ENCODE measurements at places on chromosomes 1 and 21. TPM values are rescaled to one million over a fixed set of nuclear protein-coding genes. Genes with fewer than 3 reads are reported as not detected.
A peak's percentile ranks its signal among the peaks of the same experiment; 100 is the strongest.

DNA sequence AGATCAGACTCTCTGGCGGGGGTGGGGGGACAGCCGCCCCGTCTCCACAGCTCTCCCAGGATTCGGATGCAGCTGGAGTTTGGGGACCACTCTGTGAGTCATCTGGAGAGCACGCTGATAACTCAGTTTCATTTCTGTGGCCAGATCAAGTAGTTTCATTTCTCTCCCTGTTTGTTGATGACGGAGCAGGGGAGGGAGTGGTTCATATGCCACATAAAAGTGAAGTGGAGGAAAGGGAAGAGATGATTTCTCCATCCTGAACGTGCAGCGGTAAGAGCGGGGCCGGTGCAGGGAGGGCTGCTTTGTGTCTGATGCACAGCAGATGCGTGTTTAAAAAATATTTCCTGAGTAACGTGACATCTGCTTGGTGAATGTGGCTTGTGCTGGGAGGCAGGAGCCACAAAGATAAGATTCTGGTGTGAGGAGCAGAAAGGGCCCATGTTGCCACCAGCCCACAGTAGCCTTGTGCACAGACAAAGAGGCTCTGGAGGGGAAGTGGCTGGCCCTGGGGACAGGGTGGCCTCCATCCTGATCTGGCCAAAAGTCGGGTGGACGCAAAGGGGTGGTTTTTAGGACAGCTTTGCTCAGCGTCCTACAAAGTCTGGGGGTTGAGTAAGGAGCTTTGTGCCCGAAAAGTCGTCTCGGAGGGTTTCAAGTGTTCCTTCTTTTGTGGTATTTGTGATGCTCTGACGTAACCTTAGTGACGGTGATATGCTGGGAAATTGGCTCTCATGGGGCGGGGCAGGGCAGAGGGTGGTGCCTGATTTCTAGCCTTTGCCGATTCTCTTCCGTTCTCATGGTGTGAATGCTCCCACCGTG, at the start of gene MX2:
Gene MX2 (plus strand): TSS at position 242 of the 819 bp plus-strand sequence. CDS start 14,880 bp downstream, outside the sequence.
- DNase-seq: peak; percentile 92

DNA sequence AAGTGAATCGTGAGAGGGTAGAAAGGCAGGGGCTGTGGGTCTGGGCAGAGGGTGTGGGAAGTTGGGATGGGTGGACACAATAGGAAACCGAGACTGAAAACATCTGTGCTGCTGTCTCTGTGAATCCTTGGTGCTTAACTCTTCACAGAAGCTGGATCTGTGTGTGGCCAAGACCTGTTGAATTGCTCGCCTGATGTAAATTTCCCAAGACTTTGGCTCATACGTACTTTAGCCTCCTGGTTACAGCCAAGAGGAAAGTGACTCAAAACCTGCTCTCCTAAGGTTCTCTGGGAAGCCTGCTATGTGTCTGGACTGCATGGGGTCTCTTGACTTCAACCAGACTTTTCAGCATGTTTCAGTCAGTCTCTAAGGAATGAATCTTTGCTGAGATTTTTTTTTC, 270.3 kb downstream of the RWDD3 start:
- DNase-seq: no peak

DNA sequence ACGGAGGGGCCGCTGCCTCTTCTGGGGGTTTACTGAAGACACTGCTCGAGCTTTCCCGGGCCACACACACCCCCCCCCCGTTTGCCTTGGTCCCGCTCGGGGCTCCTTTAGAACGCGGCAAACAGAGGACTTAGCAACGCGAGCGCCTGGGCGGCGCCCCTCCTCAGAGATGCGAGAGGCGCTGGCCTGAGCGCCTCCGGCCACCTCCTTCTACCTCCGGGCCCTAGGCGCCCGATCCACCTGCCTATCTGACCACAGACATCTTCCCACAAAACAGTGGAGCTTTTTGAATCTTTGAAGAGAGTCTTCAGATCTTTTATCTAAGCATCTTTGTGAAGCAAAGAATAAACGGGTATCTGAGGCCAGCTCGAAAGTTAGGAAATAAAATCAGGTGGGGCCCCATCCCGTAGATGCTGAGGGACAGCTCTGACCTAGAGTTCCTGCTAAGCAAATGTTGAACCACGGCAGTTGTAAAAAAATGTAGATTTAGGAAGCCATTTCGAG, 436 bp upstream of the TTLL7 start:
- DNase-seq: peak; percentile 72

The SLC30A2 gene
- total RNA-seq: not detected

The CBR3 gene
- 18.6 TPM for total RNA-seq

The CATSPERE gene
- 0.30 TPM for total RNA-seq

All from activated CD8-positive, alpha-beta memory T cell treated with anti-CD3 and anti-CD28 coated beads, Interleukin-2, amount 10 ng/mL, durations not matched to agents 7 days and 5 days (primary cell).